ENCODE measurements at places on chromosomes 3 and 15. TPM values are rescaled to one million over a fixed set of nuclear protein-coding genes. Genes with fewer than 3 reads are reported as not detected.

The TNNC1 gene
- total RNA-seq: 1.3 TPM

DNA sequence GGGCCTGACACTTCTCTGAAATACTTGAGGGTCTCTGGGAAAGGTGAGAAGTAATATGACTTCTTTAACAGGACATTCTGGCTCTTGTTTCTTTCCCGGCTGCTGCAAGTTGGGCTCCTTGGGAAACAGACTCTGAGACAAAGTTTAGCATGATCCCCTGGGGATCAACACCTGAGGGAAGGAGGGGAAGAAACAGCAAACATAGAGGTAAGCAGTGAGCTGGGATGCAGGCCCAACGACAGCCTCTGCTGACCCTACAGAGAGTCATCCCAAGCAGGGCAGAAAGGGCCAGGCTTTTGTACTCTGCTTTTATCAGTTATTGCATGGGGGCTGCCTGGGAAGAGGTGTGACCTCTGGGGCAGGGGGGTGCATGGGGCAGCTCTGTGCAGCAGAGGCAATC is 26.8 kb upstream of the DUT start:
- H3K4me3 ChIP-seq: no peak overlapping the region
- no peaks in the 10 kb centered on the region for H3K36me3 ChIP-seq
- no peak for DNase-seq
- no peaks in the 10 kb centered on the region for H3K4me1 ChIP-seq

The HGD gene
- total RNA-seq: not detected

GRCh38 chr3:48739617-48739954 is 22.6 kb upstream of the IP6K2 start:
- no peak for DNase-seq
- no peak overlapping the region for H3K4me3 ChIP-seq
- no peaks in the 10 kb centered on the region for H3K27me3 ChIP-seq
- H3K27ac ChIP-seq: no peak overlapping the region
- peaks cover 13% of the 10 kb centered on the region for H3K4me1 ChIP-seq

GRCh38 chr3:145952536-145952935 is 208.4 kb downstream of the PLOD2 start:
- DNase-seq: peak; percentile 57
- H3K4me3 ChIP-seq: no peak overlapping the region
- no peak overlapping the region for H3K27ac ChIP-seq
- no peaks in the 10 kb centered on the region for H3K36me3 ChIP-seq
- no peaks in the 10 kb centered on the region for H3K27me3 ChIP-seq

- H3K4me3 ChIP-seq: no peak overlapping the region
- H3K36me3 ChIP-seq: peaks cover 10% of the 10 kb centered on the region
- DNase-seq: no peak
- no peak overlapping the region for H3K27ac ChIP-seq
- no peaks in the 10 kb centered on the region for H3K27me3 ChIP-seq
Measured at GRCh38 chr15:62775932-62776331, 266.6 kb upstream of the TPM1 start.

GRCh38 chr15:41160639-41161315 is 44.7 kb upstream of the INO80 start:
- DNase-seq: peak; percentile 35
- H3K36me3 ChIP-seq: no peaks in the 10 kb centered on the region
- H3K4me1 ChIP-seq: peaks cover 3% of the 10 kb centered on the region
- no peaks in the 10 kb centered on the region for H3K27me3 ChIP-seq

DNA sequence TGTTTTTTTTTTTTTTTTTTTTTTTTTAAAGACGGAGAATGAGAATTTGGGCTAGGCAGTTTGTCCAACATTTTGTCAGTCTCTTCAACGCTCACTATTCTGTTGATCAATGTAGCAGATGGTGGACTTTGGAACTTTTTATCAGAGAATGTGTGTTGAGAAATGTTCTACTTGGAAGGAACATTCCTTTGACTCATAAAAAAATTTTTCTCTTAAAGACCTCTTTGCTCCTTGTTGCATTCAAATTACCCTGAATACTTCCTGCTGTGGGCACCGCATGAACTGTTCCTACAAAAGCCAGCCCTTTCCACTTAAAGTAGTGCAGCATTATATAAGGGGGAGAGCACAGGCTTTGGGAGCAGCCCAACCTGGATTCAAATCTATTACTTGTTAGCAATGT is 182.9 kb downstream of the AKAP13 start:
- DNase-seq: peak; percentile 33
- no peaks in the 10 kb centered on the region for H3K27me3 ChIP-seq
- H3K4me1 ChIP-seq: no peaks in the 10 kb centered on the region
- no peaks in the 10 kb centered on the region for H3K36me3 ChIP-seq
- H3K4me3 ChIP-seq: no peak overlapping the region

The KLHL40 gene
- not detected for total RNA-seq

- peaks cover 4% of the 10 kb centered on the region for H3K4me1 ChIP-seq
- no peak overlapping the region for H3K4me3 ChIP-seq
- no peaks in the 10 kb centered on the region for H3K27me3 ChIP-seq
- H3K36me3 ChIP-seq: no peaks in the 10 kb centered on the region
- no peak overlapping the region for H3K27ac ChIP-seq
Measured at GRCh38 chr3:100198579-100199269, 62.1 kb upstream of the TBC1D23 start.

DNA sequence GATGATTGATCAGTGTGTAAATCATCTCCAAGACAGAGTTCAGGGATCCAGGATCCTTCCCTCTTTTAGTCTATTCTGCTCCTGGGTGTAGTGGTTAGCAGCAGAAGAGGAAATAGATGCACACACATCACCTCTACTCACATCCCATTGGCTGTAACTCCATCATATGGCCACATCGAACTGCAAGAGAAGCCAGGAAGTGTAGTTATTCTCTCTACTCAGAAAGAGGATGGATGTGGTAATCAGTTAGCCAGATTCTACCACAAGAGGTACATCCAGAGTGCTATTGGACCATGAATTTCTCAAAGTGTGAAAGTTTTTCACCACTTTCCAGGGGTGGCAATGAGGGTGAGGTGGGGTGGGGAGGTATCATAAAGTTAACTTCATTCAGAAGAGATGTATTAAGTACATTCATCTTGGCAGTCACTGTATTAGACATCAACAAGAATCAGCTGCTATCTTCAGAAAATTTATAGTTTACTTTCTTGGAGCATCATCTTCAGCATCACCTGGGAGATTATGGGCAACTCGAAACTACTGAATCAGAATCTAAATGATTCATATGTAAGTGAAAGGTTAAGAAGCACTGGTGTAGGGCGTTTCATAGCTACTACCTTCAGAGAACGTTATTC is 60.6 kb upstream of the GAP43 start:
- no peak overlapping the region for H3K4me3 ChIP-seq

- H3K4me3 ChIP-seq: peak overlapping the region; percentile 68
- no peak for DNase-seq
- H3K36me3 ChIP-seq: peaks cover 19% of the 10 kb centered on the region
- peaks cover 24% of the 10 kb centered on the region for H3K27me3 ChIP-seq
- H3K27ac ChIP-seq: peak overlapping the region; percentile 28
- H3K4me1 ChIP-seq: peaks cover 8% of the 10 kb centered on the region
Measured at GRCh38 chr15:76337696-76338485, 1.3 kb downstream of the ISL2 start.

The RLBP1 gene
- total RNA-seq: not detected
